ENCODE measurements at places on chromosomes 12 and 14.

DNA sequence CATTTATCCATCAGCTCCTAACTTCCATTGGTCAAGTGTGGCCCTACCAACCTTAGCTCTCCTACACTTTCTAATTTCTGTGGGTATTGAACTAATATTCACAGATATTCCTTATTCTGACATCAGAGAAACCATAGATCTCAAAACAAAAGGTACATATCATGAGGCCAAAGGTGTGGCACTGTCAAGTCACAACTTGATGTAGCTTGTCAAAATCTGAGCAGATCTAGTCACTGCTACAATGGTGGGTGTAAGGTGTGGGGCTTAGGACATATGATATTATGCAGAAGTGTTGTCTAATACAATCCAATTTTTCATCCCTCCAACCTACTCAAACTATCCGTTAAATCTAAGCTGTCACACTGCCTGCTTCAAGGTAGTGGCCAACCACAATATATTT, 114.0 kb upstream of the FAR2 start:
- no peak for DNase-seq

DNA sequence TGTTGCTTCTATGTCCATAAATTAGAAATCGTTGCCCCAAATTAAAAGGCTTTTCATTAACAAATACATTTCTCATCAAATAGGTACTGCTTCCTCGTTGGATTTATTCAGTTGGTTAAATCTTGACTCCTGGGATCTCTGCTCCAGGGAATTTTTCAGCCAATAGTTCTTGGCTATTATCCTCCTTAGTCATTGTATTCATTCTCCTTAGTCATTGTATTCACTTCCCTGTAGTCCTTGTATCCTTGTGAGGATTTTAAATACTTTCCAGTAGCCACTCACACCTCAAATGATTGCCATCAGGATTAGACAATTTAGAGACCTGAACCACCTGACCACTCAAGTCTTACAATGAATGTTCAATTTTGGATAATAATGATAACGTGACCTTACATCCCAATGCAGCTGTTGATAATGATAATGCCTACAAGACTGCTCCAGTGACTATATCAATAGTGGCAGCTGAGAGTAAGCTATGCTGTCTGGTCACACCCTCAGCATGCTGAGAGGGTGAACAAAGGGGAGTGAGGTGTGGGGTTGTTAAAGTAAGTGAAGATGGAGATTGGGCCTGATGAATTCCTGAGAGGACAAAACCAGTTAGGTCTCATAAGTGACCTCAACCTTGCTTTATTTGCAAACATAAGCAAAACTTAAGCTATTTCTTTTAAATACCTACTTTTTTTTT, 193.7 kb upstream of the RTL1 start:
- DNase-seq, result no peak

- no peak for DNase-seq
Measured at GRCh38 chr12:113663396-113663795, 191.7 kb upstream of the LHX5 start.

DNA sequence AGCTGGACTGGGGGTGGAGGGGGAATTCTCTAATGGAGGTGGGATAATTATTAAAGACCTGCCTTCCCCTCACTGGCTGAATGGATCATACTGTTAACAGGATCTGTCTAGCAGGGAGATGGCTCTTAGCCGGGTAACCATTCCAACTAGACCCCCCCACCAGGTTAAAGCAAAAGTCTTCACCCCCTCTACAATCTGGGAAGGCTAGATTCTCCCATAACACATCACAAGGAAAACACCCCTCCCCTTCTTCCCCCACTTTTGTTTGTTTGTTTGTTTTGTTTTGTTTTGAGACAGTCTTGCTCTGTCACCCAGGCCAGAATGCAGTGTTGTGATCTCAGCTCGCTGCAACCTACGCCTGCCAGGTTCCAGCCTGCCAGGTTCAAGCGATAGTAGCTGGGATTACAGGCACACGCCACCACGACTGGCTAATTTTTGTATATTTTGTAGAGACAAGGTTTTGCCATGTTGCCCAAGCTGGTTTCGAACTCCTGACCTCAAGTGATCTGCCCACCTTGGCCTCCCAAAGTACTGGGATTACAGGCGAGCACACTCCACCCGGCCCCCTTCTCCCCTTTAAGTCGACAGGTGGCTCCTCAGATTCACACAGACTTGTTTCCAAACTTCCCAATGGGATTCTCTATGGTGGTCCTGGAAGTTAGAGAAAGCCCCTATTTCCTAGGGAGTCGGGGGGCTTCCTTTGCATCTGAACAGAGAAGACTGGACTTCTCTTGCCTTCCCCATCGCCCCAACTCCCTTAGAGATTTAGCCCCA, 3.5 kb upstream of the BAZ2A start:
- no peak for DNase-seq

DNA sequence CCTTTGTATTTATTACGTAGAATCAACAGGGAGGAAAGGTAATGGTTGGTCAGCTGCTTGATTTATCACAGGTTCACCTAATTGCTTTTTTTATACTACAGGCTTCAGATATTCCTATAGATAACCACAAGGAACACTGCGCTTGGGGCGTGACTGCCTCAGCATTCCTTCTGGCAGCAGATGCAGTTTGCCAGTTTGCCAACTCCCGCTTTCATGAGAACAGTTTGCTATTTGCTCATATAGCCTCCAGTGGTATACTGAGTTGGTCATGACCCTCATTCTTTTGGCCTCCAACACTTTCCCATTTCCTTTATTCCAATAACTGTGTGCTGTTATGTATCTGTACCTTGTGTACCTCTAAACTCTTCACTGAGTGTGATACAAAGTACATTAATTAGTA, 38.6 kb upstream of the ACSM4 start:
- no peak for DNase-seq

GRCh38 chr12:132247718-132248452, 81.5 kb downstream of the GALNT9 start:
- DNase-seq, result no peak

- no peak for DNase-seq
Measured at GRCh38 chr14:34241185-34241711, 220.8 kb downstream of the SPTSSA start.

DNA sequence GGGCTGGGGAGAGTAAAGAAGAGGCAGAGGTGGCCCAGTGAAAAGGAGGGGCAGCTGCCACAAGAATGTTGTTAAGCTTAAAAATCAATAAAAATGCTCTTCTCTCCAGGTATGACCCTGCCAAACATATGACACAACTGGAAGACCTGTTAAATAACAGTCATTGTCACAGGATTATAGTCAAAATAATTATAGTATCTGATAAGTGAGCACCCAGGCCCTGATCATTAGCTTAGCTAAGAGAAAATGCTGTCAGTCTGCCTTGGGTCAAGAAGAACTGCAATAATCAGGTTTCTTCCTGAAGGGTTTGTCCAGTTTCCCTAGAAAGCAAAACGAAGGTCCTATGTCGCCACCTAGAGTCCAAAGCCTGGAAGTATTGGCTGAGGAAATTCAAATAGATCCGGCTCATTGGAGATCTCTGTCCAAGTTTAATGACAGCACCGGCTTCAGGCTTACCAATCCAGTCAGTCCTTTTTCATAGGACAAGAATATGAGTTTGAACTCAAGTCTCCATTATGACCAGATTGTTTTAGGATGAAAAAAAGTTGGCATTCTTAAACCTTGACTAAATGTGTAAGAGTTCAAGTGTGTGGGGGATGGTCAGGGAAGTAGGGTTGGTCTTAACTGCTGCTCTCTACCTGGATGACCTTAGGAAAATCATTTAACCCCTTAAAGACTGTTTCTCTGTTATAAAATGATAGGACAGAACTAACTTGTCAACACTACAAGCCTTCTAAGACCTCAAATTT, 22.5 kb upstream of the NKX2-8 start:
- peak; percentile 69 for DNase-seq

GRCh38 chr12:71447691-71448132, 8.1 kb downstream of the LGR5 start:
- DNase-seq, result no peak

DNA sequence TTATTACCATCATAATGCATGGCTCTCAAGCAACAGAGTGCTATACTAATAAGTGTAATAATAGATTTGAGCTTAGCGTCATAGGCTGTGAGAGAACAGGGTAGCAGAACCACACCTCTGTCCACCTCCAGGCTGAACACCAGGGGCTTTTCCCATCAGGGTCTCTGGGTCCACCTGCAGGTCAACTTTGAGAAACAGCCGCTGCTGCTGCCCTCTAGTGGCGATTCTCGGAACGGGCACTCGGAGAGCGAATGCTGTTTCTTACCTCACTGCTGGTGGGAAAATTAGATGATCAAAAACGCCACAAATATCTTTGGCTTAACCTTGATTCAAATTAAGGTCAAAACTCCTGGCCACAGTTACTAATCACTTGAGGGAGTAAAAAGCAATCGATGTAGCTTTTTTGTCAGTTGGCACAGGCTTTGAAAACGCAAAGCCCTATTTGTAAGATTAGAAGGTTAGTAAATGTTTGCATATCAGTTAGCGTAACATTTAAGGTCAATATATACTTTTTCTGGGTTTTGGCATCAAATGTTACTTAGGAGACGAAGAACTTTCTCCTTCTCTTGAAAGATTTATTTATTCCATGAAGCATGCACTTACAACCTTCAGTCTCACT, 127.9 kb upstream of the TMEM132D start:
- peak; percentile 31 for DNase-seq

DNA sequence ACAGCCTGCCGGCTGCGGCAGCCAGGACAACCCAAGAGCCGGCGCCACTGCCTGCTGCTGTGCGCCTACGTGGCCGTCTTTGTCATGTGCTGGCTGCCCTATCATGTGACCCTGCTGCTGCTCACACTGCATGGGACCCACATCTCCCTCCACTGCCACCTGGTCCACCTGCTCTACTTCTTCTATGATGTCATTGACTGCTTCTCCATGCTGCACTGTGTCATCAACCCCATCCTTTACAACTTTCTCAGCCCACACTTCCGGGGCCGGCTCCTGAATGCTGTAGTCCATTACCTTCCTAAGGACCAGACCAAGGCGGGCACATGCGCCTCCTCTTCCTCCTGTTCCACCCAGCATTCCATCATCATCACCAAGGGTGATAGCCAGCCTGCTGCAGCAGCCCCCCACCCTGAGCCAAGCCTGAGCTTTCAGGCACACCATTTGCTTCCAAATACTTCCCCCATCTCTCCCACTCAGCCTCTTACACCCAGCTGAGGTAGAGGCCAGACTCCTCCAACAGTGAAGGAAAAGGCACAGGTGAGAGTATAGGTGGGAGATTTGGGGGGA, 10.3 kb downstream of the ZBTB39 start:
- no peak for DNase-seq

- DNase-seq, result peak; percentile 32
Measured at GRCh38 chr12:124386059-124386458, 91.2 kb downstream of the RFLNA start.

DNA sequence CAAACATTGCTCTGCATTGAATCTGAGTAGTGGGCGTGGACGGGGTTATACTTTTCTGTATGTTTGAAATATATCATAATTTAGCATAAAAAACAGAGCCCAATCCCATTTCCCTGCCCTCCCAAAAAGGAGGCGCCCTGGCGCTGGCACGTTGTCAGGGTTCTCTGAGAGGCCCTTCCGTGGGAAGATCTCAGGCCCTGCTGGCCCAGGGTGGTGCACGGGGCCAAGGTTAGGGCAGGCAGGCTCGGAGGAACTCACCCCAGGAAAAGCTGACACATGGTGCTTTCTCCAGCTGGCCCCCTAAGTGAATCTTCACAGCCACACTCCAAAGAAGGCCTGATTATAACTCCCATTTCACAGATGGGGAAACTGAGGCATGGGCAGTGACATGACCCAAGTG, 17.2 kb downstream of the DIO3 start:
- DNase-seq, result no peak

DNA sequence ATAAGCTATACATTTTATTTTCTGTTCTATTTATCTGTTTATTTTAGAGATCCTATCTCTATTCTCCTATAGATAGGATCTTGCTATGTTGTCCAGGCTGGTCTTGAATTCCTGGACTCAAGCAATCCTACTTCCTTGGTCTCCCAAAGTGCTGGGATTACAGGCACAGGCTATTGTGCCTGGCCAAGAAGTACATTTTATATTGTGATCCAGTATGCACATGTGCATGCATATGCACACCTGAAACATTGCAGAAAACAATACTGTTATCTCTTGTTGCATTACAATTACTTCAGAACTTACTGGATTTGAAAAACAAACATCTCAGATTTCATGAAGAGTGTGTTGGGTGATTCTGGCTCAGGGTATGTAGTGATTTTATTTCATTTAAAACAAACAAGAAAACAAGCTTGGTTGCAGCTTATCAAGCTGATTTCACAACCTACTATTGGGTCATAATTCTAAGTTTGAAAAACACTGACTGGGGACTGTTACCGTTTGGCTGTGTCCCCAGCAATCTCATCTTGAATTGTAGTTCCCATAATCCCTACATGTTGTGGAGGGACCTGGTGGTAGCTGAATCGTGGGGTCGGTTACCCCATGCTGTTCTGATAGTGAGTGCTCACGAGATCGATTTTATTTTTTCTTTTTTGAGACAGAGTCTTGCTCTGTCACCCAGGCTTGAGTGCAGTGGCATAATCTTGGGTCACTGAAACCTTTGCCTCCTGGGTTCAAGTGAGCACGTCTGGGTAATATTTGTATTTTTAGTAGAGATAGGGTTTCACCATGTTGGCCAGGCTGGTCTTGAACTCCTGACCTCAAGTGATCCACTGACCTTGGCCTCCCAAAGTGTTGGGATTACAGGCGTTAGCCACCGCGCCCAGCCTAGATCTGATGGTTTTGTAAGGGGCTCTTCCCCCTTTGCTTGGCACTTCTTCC, 31.3 kb downstream of the ERC1 start:
- no peak for DNase-seq
